ENCODE measurements at places on chromosomes 2 and 18.

DNA sequence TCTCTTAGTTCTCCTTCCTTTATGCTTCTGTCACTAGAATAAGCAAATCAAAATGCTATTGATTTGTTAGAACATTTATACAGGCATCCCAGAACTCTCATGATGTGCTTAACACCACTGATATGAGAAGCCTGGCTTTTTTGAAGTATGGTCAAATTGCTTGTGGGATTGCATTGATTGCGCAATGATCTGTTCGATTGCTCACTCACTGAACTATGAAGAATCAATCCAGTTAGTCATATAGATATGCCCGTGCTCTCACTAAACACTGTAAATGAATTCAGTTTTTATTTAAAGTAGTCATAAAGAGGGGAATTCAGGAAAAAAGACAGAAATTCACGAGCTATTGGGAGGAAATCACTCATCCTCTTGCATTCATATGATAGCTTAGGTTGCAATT, 1237.8 kb downstream of the SUCLG1 start:
- no peak for DNase-seq

DNA sequence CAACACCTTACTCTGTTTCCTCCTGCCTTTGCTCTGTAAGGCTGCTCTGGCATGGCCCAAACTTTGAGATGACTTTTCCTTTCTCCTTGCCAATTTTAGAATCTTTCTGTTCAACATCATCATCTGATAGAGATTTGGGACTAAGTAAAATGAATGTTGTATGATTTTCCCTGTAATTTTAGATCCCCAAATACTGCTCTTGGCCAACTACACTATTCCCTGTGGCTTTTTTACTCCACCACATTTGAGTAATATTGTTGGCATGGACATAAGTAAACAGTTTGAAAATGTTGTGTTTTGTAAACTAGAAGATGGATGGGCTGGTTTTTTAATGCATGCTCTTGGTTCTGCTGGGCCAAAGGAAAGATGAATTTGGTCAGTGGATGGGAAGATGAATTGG, 12.1 kb downstream of the LTBP1 start:
- no peak for DNase-seq

DNA sequence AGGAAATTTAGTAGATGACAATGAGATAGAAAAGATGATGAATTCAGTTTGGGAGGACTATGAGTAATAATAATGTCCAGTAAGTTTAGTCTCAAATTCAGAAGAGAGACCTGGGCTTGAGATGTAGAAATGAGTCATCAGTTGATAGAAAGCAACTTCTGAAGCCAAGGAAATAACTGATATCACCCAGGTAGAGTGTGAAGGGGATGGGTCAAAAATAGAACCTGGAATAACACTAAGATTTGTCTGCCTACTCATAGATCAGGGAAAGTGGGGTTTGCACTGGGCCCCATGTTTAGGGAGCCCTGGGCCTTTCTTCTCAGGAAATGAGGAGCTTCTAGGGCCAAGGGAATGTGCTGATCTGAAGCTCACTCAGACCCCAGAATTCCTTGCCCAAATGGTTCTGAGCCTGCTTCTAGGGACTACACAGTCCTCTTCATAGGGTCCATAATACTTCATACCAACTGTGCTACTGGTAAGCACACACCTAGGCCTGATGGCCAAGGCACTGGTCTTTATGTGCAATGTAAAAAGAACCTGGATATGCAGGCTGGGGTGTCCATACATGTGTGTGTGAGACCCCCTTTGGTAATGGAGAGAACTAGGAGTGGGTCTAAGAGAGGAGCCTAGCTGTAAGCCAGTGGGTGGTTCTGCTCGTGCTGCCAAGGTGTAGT, 141.2 kb downstream of the IKZF2 start:
- no peak for DNase-seq

DNA sequence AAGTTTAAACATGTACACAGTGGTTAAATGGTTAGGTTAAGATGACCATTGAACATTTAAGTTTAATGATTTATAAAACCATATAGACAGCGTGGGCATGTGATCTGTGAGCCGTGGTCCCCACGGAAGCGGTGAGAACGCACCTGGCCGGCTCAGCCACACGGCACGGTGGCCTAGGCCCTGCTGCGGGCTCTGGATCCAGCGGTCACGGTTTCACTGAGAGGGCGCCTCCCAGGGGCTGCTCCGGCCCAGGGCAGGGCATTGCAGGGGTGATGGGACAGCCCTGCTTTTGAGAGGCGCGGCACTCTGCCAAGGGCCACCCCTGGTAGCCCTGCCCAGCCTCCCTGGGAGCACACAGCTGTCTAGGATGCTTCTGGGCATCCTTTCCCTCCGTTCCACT, 124.9 kb downstream of the RGPD3 start:
- DNase-seq = no peak

GRCh38 chr18:78685980-78686530, 293.6 kb upstream of the SALL3 start:
- no peak for DNase-seq

DNA sequence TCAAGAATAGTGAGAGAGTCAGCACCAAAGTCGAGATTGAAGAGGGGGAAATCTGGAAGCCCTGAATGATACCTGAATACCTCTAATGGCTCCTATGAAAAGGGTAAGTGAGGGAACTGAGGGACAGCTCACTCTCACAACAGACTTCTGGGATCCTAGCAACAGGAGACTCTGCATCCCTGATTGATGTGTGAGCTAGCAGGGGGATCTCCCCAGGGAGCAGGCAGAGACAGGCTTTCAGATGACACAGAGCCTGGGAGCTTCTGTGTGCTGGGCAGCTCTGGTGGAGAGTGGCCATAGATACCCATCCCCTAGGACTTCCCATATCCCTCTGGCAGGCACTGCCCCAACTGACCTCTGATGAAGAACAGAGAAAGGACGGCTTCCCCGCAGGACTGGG, 206.2 kb downstream of the EXOC6B start:
- no peak for DNase-seq

GRCh38 chr2:41896186-41896846, 151.5 kb upstream of the PKDCC start:
- no peak for DNase-seq
